ENCODE measurements at places on chromosomes 11 and 22.
A peak's percentile ranks its signal among the peaks of the same experiment; 100 is the strongest.

DNA sequence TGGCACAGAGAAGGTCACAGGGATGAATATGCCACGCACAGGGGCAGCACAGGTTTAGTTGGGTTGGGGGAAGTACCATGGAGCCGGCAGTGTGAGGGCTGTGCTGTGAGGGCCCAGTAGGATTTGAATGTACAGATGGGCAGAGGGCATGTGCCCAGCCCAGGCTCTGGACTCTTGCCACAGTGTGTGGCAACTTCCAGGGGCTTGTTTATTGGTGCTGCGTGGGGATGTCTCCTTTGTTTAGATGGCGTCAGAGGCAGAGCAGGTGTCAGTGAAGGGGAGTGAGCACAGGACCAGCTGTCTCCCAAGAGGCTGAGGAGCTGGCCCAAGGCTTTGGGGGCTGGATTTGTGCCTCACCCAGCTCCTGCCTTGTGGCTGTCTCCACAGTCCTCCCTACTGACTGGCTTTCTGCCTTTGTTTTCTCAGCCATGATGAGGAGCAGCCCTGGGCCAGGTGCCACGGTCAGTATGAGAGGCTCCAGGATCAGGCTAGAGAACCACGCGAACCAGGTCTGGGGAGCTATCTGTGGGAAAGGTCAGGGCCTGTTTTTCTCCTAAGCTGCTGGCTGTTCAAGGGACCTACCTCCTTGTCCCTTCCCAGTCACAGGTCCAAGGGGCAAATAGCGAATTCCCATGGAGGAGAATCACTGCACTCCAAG is 21.9 kb downstream of the SUN2 start:
- DNase-seq, result no peak

DNA sequence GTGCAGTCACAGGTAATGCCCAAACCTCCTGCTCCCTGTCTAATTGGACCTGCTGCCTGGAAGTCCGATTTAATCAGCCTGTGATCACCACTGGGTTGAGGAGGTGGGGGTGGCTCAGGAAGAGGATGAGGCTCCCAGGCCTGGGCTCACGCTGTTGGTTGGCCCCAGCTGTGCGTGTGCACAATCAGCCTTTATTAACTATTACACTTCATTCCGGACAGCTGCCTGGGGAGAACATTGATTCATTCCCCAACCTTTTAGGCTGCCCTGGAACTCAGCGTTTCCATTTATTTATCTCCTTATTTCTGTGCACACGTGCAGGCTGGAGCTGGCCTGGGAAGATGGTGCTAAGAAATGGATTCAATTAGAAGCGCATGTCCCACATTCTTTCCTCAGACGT is 123.4 kb downstream of the DSCAML1 start:
- DNase-seq, result no peak

DNA sequence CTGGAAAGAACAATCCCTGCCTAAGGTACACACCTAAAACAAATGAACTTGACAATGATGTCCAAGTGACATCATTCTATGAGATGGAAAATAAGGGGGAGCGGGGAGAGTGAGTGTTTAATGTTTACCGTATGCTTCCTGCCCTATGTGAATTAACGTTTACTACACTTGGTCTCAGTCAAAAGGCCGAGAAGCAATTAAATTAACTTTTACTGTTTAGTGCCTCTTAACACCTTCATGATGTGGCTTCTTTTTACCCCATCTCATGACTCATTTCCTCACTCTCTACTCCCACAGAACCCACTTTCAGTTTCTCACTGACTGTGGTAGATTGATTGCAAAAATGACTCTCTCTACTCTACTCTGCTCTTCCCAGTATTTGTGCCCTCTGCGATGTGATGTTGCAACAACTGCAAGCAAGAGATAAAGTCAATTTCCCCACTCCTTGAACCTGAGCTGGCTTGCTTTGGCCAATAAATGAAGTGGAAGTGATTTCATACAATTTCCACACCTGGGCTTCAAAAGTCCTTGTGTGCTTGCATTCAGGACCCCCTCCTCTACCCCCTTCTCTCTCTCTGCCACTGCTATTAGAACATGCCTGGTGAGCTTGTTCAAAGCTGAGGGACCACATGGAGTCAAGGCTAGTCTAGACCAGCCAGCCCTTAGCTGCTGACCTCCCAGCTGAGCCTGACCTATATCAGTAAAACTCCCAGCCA is 11.6 kb upstream of the ALKBH3 start:
- DNase-seq, result peak; percentile 2

GRCh38 chr22:27533105-27533745 is 268.3 kb downstream of the MN1 start:
- no peak for DNase-seq

DNA sequence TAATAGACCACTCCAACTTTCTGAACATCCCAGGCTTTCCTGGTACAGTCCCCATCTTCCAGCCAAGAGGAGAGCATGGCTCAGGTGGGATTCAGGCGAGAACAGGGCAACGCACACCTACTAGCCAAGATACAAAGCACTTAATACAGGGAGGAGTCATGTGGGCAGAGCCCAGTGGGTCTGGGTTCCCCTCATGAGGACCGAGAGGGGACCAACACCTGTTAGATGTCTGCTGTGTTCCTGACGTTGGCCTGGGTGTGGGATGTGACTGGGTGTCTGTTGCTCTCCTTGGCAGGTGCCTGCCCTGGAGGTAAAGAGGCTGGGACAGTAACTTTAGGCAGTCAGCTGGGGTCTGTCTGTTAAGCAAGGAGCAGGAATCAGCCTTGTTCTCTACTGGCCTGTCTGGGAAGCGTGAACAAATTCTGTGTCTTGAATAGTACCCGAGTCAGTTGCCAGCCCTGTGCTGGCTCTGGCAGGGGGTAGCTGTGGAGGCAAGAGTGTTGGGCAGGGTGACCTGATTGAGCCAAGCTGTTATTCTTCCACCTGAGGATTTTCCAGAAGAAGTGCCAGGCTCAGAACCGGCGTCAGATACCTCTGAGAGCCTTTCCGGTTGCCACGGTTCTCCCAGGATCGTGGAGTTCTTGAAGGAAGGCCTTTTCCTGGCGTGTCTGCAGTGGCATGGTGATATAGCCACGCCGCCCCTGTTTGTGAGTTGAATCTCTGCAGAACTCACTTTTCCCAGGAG is 56.3 kb downstream of the BCR start:
- DNase-seq, result no peak

DNA sequence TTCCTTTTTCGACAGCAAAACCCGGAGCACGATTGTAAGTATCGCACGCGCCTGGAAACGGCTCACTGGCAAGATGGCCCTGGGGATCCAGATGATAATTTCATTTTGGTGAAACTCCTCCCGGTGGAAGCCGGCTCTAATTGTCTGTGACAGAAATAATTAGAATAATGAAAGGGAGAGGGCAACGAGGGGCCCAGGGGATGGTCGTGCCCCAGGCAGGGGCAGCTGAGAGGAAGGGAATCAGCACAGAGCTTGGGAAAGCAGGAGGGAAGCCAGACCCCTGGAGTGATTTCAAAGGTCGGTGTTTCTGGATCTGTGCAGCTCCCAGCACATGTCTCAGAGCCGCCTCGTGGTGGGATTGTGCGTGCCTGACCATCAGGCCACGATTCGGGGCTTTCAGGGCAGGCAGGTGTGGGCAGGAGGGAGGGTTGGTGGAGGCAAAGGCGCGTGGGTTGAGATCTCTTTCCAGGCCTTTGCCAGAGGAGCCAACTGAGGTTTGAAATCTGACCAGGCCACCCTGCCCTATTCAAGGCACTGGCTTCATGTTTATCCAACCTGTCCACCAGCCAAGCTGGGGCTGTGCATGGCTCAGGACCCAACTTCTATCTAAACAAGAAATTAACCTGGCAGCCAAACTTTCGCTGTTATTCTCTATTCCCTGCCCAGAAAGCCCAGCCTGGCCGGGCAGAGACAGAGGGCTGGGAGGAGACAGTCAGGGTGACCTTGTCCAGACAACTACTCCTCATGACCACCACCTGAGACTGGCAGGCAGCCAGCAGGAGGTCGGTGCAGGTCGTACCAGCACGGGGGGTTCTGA is 27.8 kb downstream of the ANO1 start:
- no peak for DNase-seq

DNA sequence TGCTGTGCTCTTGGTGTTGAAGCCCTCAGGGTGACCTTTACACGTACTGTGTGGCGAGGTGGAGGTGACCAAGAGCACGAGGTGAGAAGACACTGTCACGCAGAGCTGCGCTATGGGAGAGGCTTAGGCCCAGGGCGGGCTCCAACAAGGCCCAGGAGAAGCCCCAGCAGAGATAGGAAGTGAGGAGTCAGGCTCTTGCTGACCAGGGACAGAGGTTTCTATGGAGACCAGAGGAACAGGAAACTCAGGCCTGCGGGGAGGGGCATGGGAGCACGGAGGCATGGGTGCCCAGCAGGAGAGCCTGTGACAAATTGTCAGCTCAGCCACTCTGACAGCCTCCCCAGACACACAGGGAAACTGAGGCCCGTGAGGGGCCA is 15.8 kb downstream of the DGKZ start:
- DNase-seq, result no peak

- no peak for DNase-seq
These were observed at the start of gene HEPHL1 for GRCh38 chr11:94020777-94021481. Gene HEPHL1 (plus strand): TSS chr11:94021354. CDS start chr11:94021369, 15 bp downstream.

DNA sequence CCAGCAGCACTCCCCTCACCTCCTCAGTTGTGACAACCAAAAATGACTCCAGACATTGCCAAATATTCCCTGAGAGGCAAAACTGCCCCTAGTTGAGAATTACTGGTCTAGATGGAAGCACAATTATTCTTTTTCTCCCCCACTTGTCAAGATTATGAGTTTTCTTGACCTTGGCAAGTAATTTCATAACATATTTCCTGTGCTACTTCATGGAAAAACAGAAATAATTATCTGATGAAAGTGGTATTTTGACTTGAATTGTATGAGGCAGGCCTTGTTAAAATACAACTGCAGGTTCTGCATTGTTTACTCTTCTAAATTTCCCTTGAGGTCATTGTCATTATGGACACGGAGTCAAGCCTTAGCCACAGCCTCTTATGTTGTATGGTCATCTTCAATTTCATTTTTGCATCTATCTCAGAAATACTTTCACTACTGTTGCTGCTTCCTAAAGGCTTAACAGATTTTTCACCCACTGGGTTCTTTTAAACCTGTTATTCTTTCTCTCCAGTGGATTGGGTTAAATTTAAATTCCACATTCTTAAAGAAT is 32.2 kb upstream of the LDLRAD3 start:
- no peak for DNase-seq

DNA sequence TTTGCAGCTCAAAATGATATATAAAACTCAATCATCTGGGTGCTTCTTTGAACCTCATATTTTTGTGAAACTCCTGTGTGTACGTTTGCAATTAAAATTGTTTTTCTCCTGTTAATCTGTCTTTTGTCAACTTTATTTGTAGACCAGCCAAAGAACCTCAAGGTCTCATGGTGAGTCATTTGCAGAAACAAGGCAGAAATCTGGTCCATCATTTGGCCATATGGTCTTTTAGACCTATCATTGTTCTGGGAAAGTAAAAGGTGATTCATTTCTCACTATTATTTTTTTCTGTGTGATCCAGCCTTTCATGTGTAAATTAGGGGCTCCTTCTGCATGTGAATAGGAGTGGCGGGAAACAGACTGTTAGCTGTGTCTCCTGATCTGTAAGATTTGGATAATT is 399.1 kb upstream of the DDI1 start:
- no peak for DNase-seq

- DNase-seq, result no peak
These were observed 11.1 kb downstream of the DGCR2 start for GRCh38 chr22:19111140-19111539.

DNA sequence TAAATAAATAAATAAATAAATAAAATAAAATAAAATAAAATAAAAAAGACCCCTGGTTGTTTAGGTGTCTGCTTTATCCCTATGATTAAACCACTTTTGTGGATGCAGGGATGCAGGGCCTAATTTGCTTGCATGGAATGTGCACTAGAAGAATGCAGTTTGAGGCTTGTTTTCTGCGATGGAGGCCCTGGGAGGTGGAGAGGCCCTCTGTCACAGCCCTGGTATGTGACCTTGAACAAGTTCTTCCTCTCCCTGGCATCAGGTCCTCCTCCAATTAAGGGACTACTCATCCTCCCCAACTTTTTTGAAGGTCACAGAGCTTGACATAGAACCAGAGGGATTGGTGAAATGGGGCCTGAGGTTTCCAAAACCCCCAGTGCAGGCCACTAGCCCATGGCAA is 22.7 kb downstream of the KCNJ4 start:
- DNase-seq, result no peak

- no peak for DNase-seq
These were observed 42.5 kb downstream of the INSC start for GRCh38 chr11:15157181-15157580.

- no peak for DNase-seq
These were observed 12.1 kb downstream of the CPSF7 start for GRCh38 chr11:61417670-61418069.

DNA sequence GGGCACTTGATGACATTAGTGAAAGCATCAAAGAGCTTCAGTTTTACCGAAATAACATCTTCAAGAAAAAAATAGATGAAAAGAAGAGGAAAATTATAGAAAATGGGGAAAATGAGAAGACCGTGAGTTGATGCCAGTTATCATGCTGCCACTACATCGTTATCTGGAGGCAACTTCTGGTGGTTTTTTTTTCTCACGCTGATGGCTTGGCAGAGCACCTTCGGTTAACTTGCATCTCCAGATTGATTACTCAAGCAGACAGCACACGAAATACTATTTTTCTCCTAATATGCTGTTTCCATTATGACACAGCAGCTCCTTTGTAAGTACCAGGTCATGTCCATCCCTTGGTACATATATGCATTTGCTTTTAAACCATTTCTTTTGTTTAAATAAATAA is 10.6 kb downstream of the REXO2 start:
- DNase-seq, result no peak

DNA sequence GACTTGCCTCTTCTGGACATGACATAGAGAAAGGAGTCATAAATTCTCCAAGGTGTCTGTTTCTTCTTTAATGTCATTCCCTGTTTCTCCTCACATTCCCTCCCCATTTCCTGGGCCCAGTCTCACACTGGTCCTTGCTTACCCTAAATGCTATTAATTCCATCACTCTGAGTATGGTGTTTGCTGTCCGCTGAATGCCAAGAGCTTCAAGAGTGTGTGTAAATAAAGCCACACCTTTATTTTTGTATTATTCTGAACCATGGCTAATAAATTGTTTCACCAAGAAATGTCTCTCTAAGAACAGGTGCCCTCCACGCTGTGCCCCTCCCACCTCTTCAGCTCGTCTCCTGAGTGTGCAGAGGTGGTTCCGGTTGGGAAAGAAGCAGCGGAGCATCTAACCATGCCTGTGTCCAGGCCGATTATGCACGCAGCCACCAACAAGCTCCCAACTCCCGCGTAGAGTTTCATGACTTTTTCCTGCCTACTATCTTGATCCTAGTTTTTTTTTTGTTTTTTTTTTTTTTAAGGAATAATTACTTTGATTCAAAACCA is 8.6 kb downstream of the TMEM121B start:
- no peak for DNase-seq

DNA sequence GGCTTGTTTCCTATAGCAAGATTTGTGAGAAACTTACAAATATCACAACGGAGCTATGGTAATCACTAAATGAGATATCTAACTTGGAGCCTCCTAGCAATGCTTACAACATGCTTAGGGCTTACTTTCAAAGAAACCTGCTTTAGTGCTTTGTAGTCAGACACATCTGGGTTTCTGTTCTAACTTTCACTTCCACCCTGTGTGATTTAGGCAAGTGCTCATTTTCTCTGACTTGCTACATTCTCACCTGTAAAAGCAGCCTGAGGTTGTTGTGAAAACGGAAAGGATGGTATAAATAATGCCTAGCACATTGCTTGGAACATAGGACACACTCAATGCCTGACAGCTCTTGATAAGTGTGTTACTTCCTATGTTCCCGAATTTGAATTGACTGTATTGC is 45.6 kb downstream of the LRRC4C start:
- DNase-seq, result no peak

GRCh38 chr11:116262370-116262769 is 510.4 kb downstream of the BUD13 start:
- DNase-seq, result no peak

GRCh38 chr22:19824212-19824925 is 30.3 kb downstream of the GNB1L start:
- no peak for DNase-seq

Data from activated effector memory CD4-positive, alpha-beta T cell treated with Interleukin-2 at 50 U/mL for 16 hours (primary cell).